ENCODE measurements at places on chromosomes 1 and 21.

- DNase-seq, result no peak
Observed at GRCh38 chr1:57350610-57351009, 73.2 kb downstream of the DAB1 start.

DNA sequence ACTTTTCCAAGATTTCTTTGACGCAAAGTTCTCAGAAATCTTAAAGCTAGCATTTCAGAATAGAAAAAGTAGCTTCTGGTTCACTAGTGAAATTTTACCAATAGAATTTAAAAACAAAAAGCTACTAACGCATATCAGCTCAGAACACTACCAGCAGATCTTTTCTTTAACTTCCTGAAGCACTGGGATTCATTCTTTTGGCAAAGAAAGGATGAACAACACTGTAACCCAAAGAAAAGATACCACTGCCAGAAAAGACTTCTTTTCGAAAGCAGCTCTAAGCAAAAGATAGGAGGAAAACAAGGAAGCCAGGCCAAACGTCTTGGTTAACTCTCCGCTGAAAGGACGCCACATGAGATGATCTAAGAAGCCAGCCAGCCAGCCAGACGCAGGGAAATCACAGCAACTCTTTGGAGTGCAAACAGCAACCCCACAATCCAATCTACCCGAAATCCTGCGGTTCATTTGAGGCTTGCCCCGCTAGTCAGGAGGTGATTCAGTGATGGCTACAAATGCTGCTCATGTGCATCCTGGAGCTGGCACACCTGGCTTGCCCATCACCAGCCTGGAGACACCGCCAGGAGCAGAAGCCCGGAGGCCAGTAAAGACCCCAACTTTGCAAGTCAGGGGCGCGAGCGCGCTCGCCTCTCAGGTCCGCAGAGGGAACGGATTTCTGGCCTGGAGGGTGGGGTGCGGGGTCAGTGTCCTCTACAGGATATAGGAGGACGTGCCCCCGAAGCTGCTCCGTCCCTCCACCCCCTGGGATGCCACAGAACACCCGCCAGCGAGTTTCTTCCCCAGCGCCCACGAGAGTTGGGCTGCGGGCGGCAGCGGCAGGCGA, 812 bp downstream of the NBPF1 start:
- peak; percentile 85 for DNase-seq

DNA sequence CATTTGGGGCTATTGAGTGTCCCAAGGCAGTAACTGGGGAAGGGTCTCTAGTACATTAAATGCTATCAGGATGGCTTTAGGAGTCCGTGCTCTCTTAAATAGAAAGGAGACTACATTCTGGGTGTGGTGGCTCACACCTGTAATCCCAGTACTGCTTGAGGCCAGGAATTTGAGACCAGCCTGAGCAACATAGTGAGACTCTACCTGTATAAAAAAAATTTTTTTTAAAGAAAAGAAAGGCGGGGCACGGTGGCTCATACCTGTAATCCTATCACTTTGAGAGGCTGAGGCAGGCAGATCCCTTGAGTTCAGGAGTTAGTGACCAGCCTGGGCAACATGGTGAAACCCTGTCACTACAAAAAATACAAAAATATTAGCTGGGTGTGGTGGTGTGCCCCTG, 21.5 kb downstream of the OSBPL9 start:
- DNase-seq, result no peak

DNA sequence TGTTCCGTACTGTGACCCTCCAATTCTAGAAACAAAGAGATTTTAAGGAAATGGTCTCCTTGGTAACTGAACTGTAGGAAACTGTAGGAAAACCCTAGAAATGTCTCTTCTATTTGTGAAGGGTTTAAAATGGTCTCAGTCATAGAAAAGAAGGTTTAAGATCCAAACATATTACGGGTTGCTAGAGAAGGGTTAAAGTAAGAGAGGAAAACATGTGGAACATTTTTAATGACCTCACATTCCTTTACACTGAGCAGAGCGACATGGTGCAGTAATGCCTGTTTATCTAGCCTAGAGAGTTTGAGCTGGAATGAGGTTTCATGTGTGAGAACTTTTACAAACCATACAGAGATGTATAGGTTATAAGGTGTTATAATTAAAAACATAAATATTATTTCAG, 36.9 kb upstream of the C1orf105 start:
- no peak for DNase-seq

DNA sequence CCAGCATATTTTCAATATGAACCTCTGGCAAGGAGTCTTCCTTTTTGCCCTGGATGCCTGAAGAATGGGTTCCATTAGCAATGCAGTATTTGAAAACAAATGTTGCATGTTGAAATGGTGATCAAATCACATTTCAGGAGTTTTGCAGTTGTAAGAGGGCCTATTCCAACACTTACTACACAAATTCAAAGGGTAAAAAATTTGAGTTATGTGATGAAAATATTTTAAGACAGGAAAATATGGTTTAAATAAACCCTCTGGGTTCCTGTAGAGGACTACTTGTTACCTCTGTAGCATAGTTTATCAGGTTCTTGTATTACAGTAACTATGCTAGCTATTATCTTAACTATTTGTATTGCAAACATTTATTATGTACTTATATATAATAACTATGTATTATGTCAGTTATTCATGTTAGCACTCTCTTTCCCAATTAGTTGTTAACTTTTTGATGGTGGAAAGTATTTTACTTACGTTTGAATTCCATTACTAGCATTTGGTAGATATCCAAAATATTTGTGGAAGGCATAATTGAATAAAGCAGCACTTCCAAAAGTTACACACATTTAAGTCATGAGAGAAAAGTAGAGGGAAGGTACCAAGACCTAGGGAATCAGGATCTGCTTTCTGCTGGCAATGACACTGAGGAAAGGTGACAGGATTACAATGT, 312.9 kb downstream of the GRIK1 start:
- no peak for DNase-seq

GRCh38 chr1:200081151-200081968, 53.9 kb downstream of the NR5A2 start:
- peak; percentile 80 for DNase-seq

All from NCI-H1417 (cell line).